ENCODE measurements at places on chromosomes 5 and 9.

DNA sequence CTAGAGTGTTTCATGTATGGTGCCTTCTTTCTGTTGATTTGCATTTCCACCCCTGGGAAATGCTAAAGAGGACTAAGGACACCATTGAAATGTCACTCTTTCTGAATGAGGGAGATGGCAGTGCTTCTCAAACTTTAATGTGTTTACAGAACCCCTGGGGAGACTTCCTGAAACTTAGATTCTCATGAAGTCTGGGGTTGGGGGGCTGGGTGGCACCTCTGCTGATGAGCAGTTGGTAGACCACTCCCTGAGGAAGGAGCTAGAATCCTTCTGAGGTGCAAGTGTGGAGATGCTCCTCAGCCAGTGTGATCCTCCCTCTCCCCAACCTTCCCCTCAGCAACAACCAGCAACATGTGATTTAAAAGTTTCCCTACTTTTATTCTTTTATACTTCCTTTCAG, 546.8 kb downstream of the LRRC70 start:
- no peak for DNase-seq

DNA sequence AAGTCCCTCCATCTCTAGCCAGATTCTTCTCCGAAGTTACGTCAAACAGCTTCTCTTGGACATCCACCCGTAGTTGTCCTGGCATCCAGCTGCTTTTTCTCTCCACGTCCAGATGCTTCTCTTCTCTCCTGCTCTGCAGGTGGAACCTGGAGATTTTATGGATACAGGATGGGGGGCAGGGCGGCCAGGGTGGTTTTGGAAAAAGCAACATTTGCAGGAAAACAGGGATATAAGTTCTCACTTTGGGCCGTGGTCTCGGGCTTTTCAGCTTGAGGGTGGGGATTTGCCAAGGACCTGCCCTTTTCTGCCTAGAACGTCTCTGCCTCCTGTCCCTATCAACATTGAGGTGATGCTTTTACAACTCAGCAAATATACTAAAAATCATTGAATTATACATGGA, 1941.6 kb upstream of the C9orf72 start:
- DNase-seq: no peak

DNA sequence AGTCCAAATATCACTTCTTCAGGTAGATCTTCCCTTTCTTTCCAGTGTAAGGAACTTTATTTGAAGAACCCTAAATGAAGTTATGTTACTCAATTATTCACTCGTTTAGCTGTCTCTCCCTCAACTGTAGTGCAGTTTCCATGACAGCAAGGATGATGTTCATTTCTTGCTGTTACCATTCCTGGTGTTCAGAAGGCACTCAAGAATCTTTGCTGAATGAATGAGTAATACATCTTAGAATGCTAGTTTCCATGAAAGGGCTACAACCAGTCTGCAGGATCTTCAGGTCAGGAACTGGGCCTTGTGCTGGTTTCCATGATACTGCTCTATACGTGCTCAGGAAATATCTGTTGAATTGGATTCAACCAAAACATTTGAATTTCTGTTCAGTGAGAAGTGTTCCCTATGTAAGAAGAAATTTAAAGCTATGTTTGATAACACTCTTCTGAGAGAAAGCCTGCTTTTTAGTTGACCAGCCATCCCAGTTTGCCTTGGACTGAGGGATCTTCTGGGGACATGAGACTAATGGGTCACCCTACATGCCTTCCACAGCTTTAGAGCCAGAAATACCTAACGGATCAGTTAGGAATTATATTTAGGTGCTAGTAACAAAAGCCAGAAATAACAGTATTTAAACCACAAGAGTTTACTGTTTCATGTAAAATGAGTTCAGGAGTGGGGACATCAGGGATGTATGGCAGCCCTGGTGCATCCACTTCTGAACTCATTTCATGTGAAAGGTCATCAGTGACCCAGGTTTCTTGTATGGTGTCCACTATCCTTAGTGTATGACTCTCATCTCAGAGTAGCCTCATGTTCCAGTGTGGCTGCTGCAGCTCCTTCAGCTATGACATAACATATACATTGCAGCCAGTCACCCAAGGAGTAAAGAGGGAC, 500.1 kb upstream of the SGCD start:
- DNase-seq: no peak

DNA sequence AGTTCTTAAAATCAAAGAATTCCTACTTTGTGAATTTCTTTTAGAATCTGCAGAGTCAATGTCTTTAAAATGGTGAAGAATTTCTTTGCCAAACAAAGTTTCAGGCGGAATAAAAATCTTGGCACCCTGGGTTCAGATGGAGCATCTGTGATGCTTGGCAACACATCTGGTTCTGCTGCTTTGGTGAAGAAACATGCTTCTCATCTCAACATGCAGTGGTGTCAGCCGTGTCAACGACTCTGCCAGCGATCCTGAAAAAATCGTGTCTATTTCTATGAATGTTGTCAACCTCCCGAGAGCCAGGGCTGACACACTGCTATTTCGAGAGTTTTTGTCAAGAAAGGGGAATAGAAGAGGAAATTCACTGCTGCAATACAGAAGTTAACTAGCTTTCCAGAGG, 151.5 kb downstream of the SLF1 start:
- DNase-seq: no peak

- DNase-seq: no peak
Observed at GRCh38 chr5:132267166-132267739, 9.8 kb downstream of the PDLIM4 start.

GRCh38 chr5:123471385-123471784, 40.6 kb upstream of the CSNK1G3 start:
- no peak for DNase-seq

DNA sequence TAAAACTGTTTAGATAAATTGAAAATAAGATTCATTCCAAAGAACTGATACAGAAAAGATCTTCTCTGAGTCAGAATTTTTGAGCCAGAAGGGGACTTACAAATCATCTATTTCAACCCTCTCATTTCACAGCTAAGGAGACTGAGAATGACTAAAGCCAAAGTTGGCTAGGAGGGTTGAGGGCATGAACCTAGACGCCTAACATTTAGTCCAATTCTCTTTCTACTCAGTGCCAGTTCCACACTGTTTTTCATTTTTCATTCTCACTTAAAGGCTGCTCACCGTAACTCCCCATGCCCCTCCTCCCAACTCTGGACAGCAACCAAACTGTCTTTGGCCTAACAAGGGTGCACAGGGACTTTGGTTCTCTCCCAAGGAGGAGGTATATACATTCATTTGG, 364.0 kb downstream of the NDUFS4 start:
- no peak for DNase-seq

DNA sequence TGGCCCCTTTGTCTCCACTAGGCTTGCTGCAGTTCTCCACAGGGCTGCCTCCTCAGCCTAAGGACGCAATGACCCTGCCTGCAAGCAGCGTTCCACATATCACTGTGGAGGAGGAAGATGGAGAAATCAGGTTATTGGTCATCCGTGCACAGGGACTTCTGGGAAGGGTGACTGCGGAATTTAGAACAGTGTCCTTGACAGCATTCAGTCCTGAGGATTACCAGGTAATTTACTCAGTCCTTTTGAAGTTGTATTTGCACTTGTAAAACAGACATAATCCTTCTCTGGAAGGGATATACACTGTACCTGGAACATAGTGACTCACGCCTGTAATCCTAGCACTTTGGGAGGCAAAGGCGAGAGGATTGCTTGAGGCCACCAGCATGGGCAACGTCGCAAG, 116.6 kb downstream of the ADGRV1 start:
- DNase-seq: no peak

DNA sequence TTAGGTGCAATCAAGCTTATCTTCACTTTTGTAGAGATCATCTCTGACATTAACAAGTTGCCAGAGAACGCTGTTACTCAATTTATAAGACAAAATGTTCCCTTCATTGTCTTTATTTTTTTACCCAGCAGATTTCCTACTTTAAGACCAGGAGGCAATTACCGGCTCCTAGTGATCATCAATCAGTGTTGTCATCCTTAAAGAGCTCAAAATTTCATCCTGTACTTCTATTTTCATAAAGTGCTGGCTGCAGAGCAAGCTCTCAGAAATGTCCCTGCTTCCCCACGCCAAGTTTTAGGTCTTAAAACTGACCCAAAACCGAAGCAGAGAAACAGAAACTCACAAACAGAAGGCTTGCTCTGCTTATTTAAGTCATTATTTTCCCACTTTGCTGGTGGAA, 82.9 kb downstream of the PJA2 start:
- no peak for DNase-seq

GRCh38 chr5:134515801-134516200, 9.7 kb upstream of the JADE2 start:
- no peak for DNase-seq

DNA sequence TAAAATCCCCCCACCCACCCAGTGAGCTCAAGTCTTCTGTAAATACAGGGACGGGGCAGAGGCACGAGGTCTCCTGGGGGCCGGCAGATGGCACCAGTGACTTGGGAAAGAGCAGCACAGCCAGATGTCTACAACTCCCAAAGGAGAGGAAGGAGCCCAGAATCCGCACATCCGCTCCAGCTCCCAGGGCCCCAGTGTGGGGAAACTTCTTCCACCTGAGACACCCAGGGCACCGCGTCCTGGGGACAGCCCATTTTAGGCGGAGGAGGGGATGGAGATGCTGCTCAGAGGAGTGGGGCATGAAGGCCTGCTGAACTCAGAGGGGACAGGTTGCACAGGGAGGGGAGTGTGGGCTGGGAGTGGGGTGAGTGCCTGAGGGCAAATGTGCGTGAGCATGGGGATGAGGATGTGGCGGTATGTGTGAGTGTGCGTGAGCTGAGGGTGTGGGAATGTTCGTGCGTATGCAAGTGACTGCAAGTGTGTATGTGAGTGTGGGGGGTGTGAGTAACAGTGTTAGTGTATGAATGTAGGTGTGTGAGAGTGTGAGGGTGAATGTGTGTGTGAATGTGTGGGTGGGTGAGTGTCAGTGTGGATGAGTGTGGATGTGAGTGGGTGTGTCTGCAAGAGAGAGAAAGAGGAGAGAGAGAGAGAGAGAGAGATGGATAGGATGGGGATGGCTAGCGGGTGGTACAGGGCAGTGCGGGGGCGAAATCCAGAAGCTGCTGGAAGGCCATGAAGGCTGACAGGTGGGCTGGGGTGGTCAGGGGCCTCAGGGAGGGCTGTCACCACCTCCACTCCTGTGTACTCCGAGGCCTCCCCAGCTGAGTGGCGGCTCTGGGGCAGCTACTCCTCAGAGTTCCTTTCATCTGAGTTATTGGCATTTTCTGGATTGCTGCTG, 63.5 kb downstream of the DUSP1 start:
- peak; percentile 53 for DNase-seq

DNA sequence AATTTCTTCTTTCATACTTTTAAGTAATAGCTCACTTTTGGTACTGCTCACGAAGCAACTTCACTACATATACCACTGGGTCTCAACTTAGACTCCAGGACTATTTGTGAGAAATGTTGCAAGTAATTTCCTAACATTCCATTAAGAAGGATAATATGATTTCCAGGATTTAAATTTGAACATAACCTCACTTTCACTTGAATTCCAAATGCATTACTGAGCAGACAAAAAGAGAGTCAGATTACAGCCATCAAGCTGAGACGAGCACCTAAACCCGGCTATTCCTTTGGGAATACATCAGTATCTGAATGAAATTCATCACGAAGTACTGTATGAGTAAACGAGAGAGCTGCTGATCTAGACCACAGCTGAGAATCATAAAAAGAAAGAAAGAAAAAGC, 47.3 kb downstream of the LIFR start:
- DNase-seq: peak; percentile 18

GRCh38 chr9:114417511-114417910, 29.7 kb upstream of the AKNA start:
- DNase-seq: no peak

DNA sequence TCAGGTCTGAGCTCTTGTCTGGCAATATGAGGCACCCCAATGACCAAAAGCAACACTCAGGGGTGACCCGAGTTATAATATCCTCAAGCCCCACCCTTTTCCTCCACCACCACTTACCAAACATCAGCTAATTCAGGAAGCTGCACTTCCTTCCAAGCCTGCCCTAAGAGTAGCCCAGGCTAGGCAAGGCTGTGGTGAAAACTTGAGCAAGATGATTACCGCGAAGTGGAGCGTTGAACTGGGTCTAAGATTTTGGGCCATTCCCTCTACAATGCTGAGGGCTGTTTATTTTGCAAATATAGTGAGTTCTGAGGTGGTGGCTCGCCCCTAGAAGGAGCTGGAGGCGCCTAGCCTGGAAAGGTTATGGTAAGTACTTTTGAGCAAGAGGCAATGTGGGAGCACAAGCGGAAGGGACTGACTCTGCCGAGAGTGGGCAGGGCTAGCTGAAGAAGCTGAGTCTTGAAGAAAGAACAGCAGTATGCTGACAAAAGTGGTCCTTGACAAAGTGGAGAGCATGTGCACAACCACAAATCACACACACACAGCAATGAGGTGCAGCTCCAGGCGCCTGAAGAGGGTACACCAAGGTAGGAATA, at the start of gene HK3:
TSS of gene HK3 (minus strand) at position 51 of the 596 bp plus-strand sequence. CDS start 3,187 bp downstream, outside the sequence.
- DNase-seq: no peak

- DNase-seq: peak; percentile 1
Observed at GRCh38 chr9:82116556-82116955, 128.0 kb downstream of the SPATA31D1 start.

DNA sequence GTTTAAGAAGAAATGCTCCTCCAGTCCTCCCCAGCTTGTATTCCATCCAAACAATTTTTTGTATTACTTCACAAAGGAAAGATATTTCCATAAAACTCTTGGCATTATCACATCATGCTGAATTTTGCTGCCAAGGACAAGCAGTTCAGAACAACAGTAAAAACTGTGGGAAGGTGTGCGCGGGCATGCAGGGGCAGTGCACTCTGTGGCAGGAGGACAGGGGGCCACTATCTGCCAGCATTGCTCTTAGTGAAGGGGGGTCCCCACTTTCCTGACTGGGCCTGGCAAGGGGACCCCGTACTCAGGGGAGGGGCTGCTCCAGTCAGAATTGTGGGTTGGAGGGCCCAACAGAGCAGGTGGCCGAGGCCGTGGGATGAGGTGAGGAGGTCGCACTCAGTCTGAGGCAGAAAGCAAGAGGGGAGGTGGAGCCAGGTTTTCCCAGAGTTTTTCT, 32.8 kb downstream of the ANGPTL2 start:
- DNase-seq: no peak

DNA sequence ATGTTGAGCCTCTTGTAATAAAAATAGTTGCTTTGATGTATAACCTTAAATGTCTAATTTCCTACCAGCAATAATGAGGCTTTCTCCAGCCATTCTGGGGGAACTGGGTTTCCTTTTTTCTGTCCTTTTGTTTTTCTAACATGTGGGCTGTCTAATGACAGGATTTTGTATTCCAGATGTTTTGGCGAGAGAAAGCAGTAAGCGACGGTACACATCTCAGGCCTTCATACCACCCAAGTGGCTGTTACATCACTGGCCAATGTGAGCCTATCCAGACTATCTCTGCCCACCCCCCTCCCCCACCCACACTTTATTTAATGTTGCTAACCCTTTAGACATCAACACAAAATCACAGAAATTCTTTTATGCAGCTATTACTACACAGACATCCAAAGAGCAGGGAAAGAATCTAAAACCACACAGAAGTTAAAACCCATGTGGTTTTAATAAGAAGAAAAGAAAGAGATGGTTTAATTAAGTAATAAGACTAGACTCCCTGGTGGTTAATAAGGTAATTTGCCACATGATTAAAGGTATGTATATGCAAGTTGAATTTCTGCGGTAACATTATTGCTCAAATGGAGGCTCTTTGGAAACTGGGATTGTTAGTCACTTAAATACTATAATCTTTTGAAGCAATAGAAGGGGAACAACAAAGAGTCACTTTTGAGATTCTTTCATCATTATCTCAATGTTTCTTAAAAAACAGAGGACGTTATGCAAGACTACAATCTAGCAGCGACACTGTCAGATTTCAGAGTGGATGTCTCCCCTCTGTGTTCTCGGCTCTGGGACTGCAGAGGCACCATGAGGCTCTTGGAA, 365.1 kb downstream of the ENC1 start:
- no peak for DNase-seq

All from fibroblast of the conjunctiva (primary cell).